Effector CD4-positive, alpha-beta T cell (primary cell): ENCODE measurements at places on chromosomes 11 and 22.

DNA sequence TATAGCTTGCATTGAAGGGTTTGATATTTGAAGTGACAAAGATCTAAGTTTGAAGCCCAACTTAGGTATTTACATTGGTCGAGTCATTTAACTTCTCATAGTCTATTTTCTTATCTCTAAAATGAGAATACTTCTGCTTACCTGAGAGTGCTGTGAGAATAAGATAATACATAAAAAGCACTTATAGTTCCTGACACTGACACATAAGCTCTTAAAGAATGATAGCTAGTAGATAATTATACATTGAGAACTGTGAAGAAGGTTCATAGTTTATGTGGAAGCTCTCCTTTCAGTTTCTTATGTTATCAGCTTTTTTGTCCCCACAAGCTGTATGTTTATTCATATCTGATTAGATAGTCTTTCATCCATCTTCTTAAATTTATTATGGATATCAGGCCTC lies 4.8 kb downstream of the PPME1 start:
- DNase-seq: no peak

GRCh38 chr11:131094827-131095226 lies 178.5 kb upstream of the SNX19 start:
- no peak for DNase-seq

GRCh38 chr11:116300232-116300631 lies 472.6 kb downstream of the BUD13 start:
- DNase-seq: no peak

DNA sequence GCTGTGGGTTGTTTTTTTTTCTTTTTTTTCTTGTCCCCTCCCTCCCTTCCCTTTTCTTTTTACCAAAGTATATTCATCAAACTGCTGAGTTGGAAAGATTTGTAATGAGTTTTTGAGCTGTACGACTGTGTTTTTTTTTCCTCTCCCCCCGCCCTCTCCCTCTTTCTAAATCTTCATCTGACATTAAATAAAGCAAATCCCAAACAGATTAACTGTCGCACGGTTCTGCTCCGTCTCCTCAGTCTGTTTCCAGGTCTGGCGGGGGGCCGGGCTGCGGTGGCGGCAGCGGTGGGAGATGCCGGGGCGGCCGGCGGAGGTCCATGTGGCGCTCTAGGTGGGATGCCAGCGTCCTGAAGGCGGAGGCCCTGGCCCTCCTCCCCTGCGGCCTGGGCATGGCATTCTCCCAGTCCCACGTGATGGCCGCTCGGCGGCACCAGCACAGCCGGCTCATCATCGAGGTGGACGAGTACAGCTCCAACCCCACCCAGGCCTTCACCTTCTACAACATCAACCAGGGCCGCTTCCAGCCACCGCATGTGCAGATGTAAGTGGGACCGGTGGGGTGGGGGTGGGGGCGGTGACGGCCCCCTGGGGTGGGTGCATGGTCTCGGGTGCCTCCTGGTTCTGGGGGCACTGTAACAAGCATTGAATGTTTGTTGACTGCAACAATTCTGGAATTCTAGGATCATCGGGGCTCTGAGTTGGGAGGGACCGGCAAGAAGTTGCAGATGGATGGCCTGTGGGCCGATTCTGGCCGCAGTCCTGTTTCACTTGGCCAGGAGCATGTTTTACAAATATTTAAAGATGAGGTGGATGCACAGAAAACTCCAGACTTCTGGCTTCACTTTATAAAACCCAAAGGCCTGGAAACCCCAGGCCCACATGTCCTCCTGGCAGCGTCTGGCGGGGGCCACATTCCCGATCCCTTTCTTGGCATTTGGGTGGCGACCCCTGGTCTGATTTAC lies 13.1 kb downstream of the MPPED1 start:
- no peak for DNase-seq

DNA sequence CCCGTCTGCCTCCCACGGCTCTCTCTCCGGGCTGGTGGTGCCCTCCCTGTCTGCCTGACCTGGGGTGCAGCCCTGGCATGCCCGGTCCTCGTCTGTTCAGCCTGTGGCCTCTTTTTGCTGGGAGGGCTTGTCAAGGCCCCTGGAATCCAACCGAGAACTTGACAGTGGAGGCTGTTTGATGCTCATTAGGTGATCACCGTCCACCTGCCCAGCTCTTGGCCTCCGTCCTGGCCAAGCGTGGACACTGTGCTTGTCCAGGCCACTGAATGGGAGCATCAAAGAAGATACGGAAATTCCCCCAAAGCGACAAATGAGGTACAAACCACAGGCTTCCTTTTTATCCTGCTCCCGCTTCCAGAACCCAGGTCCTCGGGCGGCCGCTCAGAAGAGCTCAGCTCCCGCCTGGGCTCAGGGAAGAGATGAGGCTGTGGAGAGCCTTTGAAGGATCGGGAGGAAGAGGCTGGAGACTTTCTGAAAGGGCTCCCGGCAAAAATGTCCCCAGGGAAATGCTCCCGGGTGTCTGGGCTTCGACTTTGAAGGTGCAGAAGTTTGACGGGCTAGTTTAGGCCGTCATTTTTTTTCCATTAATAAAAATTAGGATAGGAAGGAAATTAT lies 1273.9 kb downstream of the BRD1 start:
- no peak for DNase-seq

DNA sequence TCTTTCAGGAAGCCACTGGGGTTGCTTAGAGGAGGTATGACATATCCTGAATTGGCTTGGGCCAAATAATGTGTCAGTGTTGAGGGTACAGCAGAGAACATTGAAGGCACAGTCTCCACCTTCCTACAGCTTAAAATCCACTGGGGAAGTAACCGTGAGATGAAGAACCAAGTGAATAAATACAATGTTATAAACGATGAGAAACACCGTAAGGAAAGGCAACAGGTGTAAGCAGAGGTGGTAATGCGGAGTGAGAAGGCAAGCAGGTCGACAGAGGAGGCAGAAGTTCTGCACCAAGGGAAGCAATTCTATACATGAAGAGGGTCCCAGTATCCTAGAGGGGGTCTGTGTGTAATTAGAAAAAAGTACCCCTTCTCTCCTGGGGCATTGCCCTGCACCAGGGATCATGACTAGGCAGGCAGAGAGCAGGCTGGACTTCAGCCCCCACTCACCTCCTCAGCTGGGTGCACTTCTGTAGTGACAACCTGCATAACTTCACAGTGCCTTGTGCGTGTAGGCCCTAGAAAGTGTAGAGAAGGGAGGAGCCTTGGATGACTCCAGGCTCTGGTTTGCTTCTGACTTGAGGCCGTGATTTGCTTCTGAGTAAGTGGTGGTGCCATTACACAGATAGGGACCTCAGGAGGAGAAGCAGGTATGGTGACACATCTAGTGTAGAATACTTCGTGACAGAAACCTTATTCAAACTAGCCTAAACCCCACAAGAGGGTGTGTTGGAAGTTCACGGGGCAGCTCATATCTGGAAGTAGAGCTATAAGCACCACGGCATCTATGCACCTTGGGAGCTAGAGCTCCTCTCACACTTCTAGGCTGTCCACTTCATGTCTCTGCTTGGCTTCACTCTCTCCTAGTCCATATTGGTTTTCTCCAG lies 4.9 kb downstream of the MYOD1 start:
- no peak for DNase-seq

DNA sequence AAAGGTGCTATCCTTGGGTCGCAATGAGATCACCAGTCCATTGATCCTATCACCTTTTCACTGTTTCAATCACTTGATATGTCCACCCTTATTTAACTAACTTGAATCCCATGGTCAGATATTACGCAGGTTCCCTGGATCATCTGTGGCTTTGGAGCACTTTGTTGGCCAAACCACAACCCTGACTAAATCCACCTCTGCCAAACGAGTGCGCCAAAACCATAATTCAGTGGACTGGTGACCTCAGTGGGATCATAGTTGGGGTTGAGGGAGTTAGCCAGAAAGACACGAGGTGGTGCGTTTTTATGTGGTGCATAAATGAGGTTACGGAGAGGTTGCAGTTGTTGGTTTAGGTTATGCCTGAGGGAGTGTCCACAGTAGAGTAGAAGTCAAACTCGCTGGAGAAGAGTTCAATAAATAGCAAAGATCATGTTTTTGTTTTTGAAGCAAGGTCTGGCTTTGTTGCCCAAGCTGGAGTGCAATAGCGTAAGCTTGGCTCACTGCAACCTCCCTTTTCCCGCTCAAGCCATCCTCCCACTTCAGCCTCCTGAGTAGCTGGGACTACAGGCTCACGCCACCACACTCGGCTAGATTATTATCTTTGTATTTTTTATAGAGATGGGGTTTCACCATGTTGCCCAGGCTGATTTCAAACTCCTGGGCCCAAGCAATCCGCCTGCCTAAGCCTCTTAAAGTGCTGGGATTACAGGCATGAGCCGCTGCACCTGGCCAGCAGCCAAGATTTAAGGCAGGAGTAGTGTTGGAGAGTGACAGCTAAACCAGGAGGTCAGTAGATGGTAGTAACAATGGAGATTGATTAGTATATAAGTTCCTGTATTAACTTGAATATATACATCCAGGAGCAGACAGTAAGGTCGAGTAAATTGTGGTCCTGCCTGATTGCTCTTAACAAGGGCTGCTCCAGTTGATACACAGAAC lies 4.5 kb downstream of the FOXR1 start:
- DNase-seq: no peak

DNA sequence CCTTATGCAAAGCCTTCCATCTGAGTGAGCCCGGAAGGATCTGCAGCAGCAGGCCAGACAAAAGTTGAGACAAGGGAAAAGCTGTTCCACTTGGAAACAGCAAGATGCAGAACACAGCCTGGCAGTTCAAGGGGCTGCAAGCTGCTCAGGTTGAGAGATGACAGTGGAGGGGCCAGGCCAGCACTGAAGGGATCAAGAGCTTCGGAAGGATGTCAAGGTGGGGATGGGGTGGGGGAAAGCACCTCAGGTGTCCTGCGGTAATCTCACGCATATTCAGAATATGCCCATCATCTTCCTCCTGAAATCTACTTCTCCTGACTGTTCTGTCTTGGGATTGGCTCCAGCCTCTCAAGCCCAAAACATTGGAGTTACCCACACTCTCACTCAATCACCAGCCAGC lies 35.7 kb downstream of the GAB4 start:
- no peak for DNase-seq

DNA sequence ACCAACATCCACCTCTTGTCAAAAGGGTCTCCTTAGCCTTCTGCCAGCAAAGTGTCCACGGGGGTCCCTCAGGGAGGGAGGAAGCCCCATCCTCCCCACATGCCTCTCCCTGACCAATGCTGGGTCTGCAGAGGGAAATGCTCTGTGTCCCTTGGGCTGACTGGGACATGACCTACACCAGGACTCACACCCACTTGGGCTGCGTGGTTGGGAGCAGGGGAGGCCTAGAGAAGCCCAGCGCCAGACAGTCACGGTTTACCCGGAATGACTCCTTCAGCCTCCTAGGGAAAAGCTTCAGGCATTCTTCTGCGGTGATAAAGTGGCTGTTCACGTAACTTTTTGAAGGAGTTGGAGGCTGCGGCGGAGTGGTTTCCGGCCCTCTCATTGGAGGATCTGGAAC lies 180.3 kb downstream of the EFCAB6 start:
- DNase-seq: no peak

GRCh38 chr11:75790986-75791385 lies 22.4 kb downstream of the DGAT2 start:
- no peak for DNase-seq

GRCh38 chr11:132457445-132457844 lies 1074.9 kb downstream of the OPCML start:
- no peak for DNase-seq

GRCh38 chr11:130827451-130828377 lies 88.6 kb downstream of the SNX19 start:
- no peak for DNase-seq

GRCh38 chr22:35656284-35656752 lies 8.1 kb downstream of the APOL6 start:
- DNase-seq: no peak

- no peak for DNase-seq
These were observed 490.3 kb downstream of the BUD13 start for GRCh38 chr11:116282481-116282880.

GRCh38 chr11:73223998-73224730 lies 6.1 kb downstream of the P2RY2 start:
- no peak for DNase-seq

DNA sequence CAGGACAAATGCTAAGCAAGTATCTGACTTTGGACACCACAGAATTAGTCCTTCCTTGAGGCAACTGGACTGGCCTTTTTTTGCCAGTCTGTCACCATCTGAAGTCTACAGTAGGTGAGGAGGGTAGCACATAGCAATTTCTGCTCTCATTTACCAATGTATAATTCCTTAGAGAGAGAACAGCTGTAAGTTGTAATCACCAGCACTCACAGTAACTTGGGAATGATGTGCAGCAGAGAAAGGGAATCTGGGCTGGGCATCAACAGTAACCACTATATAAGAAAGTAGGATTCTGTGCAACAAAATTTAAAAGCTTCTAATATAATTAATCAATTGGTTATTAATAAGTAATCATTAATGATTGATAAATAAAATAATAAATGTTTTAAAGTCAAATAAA lies 86.3 kb upstream of the FAT3 start:
- DNase-seq: no peak

DNA sequence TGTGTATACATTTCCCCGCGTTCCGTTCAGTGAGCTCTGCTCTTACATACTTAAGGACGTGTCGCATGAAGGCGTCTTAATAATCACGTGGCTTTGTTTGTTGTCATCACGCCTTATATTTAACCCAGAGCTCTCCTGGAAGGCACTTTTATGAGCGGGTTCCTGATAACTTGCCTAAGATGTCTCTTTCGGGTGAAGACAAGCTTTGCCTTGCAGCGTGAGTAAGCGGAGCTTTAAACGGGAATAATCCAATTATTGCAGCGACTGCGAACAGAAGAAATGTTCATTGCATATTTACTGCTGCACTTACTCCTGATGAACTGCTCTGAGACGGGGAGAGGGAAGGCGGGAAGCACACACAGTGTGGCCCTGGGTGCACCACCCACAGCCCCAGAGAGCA lies 1128.2 kb downstream of the BRD1 start:
- no peak for DNase-seq
